NCI-H2107 (cell line): ENCODE measurements at places on chromosomes 16 and 17.

- DNase-seq, result peak; percentile 94
These were observed 313.7 kb downstream of the MAF start for GRCh38 chr16:79286646-79287423.

DNA sequence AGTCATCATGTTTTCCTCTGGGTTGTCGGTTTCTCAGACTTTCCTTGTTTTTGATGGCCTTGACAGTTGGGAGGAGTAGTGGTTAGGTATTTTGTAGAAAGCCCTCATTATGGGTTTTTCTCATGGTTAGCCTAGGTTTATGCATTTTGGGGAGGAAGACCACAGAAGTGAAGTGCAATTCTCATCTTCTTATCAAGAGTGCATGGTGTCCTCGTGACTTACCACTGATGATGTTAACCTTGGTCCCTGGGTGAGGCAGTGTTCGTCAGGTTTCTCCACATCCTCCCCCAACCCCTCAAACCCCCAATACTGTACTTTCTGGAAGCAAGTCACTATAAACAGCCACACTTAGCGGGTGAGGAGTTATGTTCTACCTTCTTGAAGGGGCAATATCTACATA, 42.3 kb downstream of the BPTF start:
- DNase-seq, result no peak

DNA sequence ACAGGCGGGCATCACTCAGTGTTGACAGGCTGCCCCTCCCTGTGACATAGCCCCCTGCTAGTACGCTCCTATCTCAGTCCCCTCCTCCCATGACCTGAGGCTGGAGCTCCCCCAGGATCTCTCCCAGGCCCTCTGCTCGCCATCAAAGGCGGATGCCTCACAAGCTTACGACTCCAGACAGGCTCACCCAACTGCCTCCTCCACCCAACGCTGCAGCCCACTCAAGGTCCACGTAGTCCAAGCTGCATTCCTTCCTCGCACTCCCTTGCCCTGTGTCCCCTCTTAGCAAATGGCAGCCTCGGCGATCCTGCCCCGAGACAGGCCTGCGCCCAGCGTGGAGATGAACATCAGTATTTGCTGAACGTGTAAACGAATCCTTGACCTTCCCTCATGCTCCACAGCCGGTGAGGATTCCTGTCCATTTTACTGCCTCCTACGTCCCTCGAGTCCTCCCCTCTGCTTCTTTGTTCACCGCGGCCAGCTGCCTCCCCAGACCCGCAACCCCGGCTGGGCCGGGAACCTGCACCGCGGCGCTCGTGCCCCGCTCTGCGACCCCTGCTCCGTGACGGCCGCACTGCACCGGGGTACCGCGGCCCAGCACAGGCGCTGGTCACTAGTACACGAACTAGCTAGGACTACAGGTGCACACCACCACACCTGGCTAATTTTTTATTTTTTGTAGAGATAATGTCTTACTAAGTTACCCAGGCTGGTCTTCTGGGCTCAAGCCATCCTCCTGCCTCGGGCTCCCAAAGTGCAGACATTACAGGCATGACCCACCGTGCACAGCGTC, 838 bp upstream of the TMEM97 start:
- no peak for DNase-seq

DNA sequence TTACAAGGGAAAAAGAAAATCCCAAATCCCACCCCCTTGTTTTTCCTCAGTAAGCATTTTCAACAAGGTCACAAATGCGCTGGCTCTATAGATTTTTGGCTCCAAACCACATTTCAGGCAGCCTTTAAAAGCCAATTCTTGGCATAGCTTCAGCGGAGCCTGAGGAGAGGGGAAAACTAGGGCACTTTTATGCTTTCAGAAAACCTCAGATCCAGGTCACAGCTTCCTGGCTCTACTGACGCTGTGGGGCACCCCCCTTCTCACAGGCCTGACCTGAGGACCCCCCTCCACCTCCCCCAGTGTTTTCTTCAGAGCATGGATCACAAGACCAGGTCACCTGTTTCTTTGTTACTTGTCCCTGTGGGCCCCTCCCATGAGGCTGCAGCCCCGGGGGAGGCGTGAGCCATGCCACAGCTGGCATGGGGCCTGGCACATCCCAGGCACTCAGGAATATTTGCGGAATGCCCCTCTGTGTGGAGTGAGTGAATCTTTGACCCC, 30.1 kb upstream of the MTSS2 start:
- no peak for DNase-seq

DNA sequence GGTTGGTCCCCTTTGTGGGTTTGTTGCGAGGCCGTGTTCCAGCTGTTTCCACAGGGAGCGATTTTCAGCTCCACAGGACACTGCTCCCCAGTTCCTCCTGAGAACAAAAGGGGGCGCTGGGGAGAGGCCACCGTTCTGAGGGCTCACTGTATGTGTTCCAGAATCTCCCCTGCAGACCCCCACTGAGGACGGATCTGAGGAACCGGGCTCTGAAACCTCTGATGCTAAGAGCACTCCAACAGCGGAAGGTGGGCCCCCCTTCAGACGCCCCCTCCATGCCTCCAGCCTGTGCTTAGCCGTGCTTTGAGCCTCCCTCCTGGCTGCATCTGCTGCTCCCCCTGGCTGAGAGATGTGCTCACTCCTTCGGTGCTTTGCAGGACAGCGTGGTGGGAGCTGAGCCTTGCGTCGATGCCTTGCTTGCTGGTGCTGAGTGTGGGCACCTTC, 27.3 kb upstream of the STH start:
- DNase-seq, result no peak

DNA sequence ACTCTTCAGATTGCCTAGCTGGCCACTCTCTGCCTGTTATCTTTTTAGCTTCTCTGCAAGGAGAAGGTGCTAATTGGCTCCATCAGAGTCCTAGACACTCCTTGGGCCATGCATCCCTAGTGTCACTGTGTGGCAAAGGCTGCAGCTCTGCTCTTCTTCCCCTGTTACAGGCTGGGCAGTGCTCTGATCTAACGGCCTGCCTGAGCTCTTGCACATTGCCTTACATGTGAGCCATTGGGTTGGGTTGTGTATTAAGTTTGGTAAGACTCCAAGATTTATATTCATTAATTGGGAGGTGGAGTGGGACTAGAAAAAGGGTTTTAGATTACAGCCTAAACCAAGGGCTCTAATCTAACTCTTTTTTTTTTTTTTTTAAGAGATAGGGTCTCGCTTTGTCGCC, 23.0 kb upstream of the SYT17 start:
- no peak for DNase-seq
